Esophagus squamous epithelium (tissue), 5 donors: ENCODE measurements at places on chromosomes 5 and 9.

- no peak for DNase-seq
These were observed 1.8 kb downstream of the ARRDC1 start for GRCh38 chr9:137607141-137607857.

- no peak for DNase-seq
These were observed 28.8 kb downstream of the RAB14 start for GRCh38 chr9:121172726-121173487.

DNA sequence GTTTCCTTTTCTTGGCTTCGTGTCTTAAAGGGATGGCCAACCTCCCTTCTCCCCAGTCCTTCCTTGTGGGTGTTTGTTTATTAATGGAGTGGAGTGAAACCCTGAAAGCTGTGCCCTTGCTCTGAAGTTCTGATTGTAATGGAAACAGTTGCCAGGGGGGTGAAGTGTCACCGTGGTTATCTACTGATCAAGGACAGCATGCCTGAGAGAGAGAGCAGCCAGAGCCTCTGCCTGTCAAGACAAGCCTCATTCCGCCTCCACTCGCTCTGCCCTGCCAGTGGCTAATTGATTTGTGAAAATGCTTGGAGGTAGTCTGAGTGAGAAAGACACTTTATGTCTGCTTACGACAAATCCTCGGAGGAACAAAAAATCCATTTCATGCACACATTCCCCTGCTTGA, 143.7 kb upstream of the SLC30A5 start:
- DNase-seq: no peak

GRCh38 chr9:92969516-92970466, 22.5 kb downstream of the FGD3 start:
- no peak for DNase-seq

DNA sequence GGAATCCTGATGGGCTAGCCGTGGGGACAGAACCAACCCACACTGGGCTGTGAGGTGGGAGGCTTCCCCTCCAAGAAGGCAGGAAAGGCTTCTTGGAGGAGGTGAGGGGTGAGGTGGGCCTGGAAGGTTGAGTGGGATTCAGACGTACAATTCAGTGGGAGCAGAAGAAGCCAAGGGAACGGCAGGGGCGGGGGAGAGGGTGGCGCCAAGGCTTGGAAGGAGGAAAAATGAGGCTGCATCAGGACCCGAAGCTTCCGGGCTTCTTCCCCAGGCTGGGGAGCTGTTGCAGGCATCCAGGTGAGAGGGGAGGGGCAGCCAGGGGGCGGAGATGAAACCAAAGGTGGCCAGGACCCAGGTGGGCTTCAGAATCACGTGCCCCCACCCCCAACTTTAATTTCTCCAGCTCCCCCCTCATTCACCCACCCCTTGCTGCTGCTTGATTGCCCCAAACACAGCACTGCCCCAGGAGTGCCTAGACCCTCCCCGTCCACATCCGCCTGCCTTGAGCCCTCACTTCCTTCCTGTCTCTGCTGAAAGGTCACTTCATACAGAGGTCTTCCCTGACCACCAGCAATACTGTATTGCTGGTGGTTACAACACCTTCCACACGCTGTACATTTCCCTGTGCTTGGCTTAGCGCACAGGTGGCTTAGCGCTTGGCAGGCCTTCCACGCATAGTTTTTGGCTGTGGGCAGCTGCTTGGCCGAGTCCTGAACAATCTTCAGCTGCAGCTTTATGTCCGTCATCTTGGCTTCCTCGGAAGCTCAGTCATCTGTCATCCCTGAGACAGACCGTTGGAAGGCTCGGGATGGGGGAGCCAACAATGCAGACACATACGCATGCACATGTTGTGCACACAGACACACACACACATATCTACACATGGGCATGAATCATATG, 193.5 kb downstream of the RGS3 start:
- DNase-seq: no peak

DNA sequence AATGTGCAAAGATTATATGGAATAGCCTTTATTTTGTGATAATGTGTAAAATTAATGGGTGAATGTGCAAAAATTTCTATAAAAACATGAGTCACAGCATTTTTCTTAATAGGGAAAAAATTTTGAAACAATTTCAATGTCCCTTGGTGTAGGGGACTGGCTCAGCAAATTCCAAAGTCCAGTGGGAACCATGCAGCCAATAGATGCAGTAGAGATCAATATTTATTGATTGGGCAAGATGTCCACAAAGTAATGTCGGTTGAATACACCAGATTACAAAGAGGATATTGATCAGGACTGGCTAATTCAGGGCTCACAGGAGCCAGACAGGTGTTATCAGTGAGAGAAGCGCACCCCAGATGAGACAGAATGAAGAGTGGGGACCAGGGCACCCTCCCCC, 62.5 kb downstream of the AMBP start:
- DNase-seq: no peak

GRCh38 chr9:69046723-69047122, 11.2 kb downstream of the FXN start:
- DNase-seq: no peak

- no peak for DNase-seq
These were observed 65.4 kb downstream of the ZNF462 start for GRCh38 chr9:106928350-106928749.

- no peak for DNase-seq
These were observed 13.8 kb downstream of the TXNDC8 start for GRCh38 chr9:110323818-110324217.

DNA sequence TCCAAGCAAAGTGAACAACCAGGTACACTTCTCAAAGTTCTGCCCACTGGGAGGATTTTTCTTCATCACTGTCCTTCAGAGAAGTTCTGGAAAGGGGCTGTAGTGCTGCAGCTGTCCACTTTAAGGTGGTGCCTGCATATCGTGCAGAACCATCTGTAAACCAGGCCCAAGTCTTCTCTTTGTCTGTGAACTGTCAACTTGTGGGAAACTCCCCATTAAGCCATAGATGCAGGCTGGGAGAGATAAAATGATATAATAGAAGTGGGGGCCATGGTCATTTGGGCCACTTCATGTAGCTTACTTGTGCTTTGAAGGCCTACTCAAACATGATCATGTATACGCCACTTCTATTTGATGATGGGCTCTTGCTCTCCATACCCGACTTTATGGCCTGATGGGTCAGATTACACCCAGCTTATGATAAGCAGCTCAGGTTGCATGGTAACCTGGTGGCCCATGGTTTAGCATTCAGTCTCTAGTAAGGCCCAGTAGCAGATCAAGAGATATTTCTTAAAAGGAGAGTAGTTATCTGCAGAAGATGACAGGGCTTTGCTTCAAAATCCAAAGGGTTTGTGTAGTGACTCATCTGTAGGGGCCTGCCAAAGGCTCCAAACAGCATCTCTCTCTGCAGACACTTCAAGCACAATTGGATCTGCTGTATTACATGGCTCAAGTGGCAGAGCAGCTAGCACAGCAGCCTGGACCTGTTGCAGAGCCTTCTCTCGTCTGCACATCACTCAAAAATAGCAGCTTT, 15.7 kb upstream of the BTF3 start:
- no peak for DNase-seq

GRCh38 chr9:107615321-107615720, 125.8 kb upstream of the KLF4 start:
- no peak for DNase-seq

DNA sequence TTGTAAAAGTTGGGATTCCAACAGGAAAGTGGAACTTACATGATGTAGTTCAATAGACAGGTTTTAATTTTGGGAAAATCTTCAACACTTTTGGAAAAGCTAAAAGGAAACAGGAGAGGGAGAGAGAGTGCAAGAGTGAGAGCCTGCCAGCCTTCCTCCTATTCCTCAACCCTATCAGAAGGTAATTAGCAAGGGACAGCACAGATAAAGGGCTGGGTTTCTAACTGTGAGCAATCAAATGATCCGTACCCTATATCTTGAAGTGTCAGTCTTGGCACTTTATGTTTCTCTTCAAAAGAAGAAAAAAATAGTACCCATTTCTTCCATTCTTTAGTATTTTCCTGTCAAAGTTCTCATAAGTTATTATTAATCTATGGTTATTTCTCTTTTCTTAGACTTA, 79.4 kb downstream of the FER start:
- no peak for DNase-seq

GRCh38 chr9:95515272-95516113, 1.3 kb downstream of the PTCH1 start:
- no peak for DNase-seq

DNA sequence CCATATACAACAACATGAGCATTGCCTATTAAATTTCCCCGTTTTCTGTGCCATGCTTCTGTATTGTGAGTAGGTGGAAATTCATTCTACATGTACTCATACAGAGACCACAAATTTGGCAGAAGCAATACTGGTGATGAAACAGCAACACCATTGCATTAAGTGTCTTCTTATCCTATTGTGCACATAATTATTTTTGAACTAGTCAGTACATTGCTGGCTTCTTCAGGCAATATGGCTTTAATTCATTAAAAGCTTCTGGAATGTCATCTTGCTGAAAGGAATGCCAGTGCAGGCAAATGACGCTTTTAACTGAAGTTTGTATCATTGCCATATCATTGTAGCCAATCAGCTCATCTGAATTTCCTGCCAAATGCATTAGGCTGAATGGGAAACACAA, 82.6 kb downstream of the KIAA1958 start:
- DNase-seq: no peak

DNA sequence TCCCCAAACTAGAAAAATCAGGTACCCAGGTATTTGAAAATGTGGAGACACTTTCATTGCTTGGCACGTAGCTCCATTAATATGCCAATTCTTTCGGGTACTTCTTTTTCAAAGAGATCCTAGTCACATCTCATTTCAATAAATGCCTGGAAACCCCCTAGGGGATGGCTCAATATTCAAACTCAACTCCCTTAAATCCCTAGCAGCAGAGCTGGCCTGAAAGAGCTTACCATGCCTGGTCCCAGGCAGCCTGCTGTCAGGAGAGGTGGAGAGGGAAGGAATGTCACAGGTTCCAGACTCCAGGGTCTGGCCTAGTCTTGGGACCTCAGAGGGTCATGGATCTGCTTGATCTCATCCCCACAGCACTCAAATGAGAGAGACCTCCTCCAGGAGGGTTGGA, 187.1 kb downstream of the SPOCK1 start:
- DNase-seq: no peak

DNA sequence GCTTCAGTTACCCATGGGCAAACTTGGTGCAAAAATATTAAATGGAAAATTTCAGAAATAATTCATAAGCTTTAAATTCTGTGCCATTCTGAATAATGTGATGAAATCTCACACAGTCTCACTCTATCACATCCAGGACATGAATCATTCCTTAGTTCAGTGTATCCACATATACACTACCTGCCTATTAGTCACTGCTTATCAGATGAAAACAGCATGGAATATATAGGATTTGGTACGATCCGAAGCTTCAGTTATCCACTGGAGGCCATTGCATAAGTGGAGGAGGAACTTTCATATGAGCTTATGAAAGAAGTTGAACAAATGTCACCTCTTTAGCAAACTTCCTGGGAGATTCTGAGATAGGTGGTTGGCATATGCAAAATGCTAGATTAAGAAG, 64.2 kb downstream of the GAPVD1 start:
- no peak for DNase-seq

GRCh38 chr9:89420397-89421178, 77.3 kb downstream of the SEMA4D start:
- no peak for DNase-seq

GRCh38 chr9:134058716-134059115, 9.1 kb downstream of the BRD3 start:
- DNase-seq: no peak

- DNase-seq: no peak
These were observed 32.1 kb downstream of the RAPGEF1 start for GRCh38 chr9:131707733-131708157.

GRCh38 chr5:150461231-150461630, 11.7 kb upstream of the RPS14 start:
- no peak for DNase-seq

GRCh38 chr5:6656680-6657079, 23.4 kb downstream of the SRD5A1 start:
- DNase-seq: no peak

- no peak for DNase-seq
These were observed 49.9 kb upstream of the GPR151 start for GRCh38 chr5:146565764-146566367.

DNA sequence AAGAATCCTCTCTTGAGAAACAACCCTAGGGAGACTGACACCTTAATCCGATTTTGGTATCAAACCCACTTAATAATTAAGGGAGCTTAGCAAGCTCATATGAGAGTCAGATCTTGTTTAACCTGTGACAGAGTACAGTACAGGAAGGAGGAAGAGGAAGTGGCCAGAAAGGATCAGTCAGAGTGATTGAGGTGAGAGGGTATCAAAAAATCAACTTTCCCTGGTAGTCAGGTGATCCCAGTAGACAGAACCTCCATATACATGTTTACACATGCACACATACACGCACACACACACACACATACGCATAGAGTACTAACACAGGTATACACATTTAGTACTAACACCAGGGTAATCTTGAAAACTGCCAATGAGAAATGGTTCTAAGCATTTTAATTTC, 56.8 kb downstream of the GLIS3 start:
- DNase-seq: no peak

DNA sequence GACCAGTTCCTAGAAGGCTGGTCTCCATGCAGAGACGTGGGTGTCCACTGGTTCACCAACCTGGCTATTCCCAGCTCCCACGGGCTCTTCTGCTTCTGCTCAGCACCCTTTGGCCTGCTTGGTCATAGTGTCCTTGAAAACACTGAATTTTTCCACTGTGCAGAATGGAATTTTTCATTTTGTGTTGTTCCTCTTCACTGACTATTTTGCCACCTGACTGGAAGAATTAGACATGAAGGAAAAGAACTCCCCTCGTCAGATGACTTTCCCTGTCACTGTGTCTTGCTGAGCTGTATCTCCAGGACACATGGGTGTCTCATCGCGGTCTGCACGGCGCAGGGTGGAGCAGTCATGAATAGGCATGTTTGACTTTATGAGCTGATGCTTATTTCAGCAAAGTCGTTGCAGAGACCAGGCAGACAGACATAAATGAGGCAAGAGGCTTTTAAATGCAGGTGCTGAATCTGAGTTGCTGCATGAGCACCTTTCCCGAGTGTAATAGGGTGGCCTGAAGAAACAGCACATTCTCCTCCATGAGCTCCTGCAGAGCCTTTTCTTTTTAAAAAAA, 50.2 kb upstream of the SEMA4D start:
- no peak for DNase-seq

DNA sequence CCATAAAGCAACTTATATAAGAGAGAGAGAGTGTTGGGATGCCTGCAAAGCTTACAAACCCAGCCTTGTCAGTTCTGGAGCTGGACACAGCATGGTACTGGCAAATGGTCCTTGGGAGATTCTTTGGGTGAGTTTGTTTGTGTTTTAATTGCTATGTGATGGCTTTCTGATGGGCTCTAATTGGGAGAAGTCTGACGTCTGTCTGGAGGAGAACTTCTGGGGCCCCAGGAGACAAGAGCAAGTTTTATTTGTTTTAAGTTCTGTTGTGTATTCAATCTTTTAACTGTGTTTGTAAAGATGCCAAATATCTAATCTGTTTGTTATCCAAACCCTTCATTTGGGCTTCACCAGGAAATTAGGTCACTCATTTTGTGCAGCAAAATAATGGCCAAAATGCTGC, 50.3 kb upstream of the AFAP1L1 start:
- DNase-seq: no peak

DNA sequence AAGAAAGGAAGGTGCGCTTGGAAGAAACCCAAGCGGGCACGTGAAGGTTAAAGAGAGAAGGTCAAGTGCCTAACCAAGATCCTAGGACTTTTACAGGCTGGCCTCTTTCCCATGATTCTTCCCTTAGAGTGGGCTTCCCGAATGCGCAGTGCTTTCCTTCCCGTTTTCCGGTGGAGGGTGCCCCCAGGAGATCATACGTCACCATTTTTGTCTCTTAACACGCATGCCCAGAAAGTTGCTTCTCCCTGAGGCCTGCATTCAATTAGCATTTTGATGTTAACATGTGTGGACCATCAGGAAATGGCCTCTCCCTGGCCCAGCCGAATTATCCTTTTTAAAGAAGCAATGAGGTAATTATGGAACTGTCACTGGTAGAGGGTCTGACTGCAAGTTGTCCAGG, 1.9 kb upstream of the RUSC2 start:
- DNase-seq: no peak
